ENCODE measurements at places on chromosomes 4 and X.

- no peak for DNase-seq
Measured at GRCh38 chr4:139639654-139640053, 26.0 kb upstream of the MGST2 start.

DNA sequence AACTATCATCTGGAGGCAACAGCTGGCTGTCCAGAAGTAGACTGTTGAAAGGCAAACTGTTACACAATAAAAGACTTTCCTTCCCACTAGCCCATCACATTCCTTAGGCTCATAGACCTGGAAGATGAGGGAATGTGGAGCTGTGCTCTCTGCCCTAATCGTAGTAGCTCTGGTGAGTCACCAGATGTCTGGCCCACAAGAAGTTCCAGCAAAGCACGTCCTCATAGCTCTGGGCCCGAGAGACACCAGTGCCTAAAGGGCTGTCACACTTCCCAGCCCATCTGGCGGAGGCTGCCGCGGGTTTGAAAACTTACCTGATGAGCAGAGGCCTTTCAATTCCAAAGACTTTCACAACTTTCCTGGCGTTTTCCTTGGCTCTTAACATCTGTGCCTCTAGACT lies 81.7 kb upstream of the STOX2 start:
- DNase-seq, result no peak

DNA sequence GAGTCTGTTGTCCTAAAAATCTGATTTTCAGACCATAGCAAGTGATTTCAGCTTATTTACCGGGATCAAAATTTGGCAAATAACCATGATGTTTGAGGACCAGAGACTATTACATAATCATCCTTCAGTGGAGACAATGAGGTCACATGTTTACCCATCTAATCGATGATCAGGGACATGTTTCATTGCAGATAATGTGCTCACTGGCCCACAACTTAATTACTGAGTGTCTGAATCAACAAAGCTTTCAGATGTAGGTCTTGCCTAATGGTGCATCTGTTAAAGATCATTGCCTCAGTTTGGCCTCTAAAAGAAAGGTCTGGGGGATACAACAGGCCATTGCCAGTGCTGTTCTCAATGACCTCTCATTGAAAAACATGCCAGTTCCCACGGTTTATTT lies 42.8 kb upstream of the KLHL34 start:
- DNase-seq, result no peak

DNA sequence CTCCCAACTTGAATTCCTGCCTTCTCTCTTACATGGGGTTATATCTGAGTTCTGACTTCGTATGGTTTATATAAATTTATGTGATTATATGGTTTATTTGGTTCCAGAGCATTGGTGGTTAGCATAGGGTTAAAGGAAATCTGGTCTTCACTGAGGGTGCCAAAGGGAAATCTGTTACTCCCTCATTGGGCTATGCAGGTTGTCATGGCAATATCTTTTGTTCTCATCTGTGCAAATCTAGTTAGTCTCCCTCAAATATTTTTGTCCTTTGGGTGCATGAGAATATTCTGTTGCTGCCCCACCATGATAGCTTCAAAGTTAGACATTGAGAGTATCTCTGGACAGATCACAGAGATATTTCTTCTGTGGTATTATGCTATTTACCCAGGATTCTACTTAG lies 71.8 kb upstream of the OTUD4 start:
- DNase-seq, result no peak

GRCh38 chr4:59553721-59554091 lies 1646.4 kb upstream of the ADGRL3 start:
- no peak for DNase-seq

DNA sequence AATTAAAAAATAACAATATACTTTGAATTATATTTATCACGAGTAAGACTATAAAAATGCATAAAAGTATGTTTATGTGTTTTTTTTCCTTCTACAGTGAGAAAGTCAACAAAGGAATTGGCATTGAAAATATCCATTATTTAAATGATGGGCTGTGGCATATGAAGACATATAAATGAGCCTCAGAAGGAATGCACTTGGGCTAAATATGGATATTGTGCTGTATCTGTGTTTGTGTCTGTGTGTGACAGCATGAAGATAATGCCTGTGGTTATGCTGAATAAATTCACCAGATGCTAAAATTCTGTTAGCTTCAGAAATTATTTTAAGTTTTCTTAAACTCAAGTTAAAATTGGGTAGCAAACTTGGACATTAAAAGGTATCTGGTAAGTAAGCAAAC lies 8.2 kb downstream of the MCTS1 start:
- DNase-seq, result no peak

DNA sequence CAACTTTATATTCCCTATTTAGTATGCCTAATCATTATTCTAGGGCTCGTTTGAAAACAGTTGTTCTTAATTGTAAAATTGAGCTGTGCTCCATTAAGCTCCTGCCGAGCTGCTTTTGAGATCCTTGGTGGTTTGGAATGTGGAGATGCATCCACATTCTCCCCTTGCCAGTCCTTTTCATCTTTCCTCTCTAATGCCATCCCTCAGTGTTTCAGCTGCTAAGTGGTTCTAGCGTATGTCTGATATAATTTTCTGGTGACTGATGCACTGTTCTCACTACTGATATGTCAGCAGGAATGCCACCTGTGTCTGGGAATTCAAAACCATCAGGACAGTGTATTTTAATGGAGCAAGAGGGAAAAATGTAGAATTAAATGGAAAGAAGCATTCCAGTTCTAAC lies 1085.0 kb downstream of the CCSER1 start:
- DNase-seq, result no peak

DNA sequence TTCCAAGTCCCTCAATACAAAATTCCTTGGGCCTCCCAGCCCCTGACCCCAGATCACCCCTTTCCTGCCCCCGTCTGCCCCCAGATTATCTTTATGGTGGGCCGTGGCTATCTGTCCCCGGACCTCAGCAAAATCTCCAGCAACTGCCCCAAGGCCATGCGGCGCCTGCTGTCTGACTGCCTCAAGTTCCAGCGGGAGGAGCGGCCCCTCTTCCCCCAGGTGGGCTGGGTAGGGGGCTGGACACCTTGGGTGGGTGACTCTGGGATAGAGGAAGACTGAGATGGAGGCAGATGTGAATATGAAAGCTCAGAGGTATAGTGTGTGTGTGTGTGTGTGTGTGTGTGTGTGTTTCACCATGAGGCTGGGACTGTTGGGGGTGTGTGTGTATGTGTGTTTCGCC lies 9.8 kb downstream of the ARAF start:
- DNase-seq, result no peak

DNA sequence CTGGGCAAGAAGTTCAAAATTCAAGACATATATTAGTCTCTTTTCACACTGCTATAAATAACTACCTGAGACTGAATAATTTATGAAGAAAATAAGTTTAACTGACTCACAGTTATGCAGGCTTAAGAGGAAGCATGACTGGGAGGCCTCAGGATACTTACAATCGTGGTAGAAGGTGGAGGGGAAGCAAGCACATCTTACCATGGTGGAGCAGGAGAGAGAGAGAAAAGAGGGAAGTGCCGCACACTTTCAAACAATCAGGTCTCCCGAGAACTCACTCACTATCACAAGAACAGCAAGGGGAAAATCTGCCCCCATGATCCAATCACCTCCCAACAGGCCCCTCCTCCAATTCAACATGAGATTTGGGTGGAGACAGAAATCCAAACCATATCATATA lies 273.3 kb upstream of the RASGEF1B start:
- DNase-seq, result no peak

- DNase-seq, result peak; percentile 54
Measured at GRCh38 chr4:147768113-147768512, 36.2 kb downstream of the ARHGAP10 start.

- no peak for DNase-seq
Measured at GRCh38 chr4:47674144-47674543, 163.7 kb downstream of the CORIN start.

- DNase-seq, result no peak
Measured at GRCh38 chr4:141022111-141022695, 111.1 kb downstream of the RNF150 start.

GRCh38 chrX:130560544-130560943 lies 158.8 kb downstream of the RBMX2 start:
- no peak for DNase-seq

DNA sequence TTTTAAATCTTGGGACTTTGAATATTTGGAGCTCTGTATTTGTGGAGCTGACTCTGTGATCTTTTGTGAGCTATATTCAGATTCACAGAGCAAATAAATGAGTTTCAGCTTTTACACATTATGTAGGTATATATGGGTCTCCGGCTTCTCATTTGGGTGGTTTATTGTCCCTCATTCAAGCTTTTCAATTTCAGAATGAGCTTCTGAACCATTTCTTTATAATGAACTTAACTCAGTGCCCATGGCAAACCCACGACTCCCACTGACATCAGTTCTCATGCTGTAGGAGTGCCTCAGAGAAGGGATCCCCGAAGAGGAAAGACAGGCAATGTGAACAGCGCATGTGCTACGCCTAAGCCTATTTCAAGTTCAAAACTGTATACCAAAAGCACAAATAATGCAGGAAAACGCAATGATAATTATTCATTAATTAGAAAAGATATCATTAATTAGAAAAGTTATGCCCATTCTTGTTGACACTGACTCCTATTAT lies 156.6 kb downstream of the DCTD start:
- DNase-seq, result no peak

DNA sequence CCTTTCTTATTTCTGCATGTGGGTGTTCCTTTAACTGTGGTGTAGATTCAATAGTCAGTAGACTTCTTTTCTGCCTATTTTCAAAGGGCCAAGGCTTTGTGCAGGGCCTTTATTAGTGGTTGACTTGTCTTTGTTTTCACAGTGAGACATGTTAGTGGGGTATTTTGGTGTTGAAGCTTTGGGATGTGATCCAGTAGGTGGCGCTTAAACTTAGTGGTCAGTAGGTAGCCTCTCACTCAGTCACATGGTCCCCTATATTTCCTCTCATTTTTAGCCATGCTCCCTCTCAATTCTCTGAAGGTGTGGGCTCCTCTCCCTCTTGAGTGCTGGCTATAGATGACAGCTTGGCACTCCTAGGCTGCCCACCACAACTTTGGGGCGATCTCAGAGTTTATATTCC lies 23.4 kb upstream of the SLC10A7 start:
- DNase-seq, result peak; percentile 27

GRCh38 chr4:137572647-137573046 lies 40.4 kb upstream of the PCDH18 start:
- no peak for DNase-seq

DNA sequence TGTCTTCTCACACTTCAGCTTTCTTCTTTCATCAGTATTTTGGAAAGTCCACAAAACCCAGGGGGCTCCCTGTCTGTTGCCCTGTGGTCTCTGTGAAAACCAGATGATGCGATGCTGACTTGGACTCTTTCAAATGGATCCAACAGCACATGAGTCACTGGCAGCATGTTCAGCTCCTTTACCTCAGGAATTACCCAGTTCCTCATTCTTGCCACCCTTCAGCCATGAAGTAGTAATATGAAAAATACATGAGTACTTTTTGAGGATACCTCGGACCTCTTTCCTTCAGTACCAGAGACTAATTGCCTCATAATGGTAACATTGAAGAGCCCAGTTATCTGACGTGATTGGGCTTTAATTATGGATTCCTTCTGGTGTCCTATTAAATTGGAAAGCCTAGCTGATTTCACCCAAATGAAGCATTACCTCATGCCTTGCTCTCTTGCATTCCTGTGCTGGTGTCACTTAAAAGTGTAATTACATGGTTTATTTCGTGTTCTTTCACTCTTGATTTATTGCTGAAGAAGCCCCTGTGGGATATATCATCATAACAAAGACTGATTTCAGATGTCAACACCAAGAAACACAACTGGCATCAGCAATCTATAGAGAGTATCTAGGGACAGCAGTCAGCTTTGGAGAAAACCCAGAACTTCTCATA lies 63.4 kb downstream of the NFKB1 start:
- DNase-seq, result no peak

DNA sequence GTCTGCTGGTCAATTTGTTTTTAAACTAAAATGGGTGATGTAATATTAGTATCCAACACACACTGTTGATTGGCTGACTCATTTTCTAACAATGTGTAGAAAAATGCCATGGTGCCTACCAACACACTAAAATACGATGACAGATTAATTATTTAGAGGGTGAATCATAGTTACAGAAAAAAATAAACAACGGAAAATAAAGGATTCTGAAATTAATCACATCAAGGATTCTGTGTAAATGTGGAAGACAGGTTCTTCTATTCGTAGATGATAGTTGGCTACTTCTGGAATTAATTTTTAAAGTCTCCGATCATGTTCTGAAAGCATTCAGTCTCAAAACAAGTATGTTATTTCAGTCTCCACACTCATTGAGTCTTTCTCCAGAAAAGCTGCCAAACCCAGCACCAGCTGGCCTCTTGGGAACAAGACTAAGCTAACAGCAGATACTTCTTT lies 8.2 kb upstream of the IQCM start:
- no peak for DNase-seq

DNA sequence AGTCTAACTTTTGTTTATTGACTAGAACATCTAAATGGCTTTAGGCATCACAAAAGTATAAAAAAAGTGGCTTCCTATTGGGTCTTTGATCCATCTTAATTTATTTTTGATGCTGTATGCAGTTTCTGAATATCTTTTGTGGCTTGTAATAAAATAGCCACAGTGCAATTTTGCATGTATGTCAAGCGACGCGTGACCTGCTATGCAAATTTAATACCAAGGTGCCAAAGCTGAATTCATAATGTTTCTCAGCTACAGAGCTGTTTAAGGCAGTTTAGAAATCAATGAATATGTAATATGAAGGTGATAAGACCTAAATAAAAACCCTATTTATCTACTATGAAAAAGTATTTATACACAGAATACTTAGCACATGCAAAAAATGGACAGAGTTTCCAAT lies 197.8 kb downstream of the AFF2 start:
- no peak for DNase-seq

GRCh38 chr4:27638163-27638915 lies 777.7 kb downstream of the STIM2 start:
- no peak for DNase-seq

- no peak for DNase-seq
Measured at GRCh38 chr4:22780317-22780716, 87.6 kb downstream of the GBA3 start.

DNA sequence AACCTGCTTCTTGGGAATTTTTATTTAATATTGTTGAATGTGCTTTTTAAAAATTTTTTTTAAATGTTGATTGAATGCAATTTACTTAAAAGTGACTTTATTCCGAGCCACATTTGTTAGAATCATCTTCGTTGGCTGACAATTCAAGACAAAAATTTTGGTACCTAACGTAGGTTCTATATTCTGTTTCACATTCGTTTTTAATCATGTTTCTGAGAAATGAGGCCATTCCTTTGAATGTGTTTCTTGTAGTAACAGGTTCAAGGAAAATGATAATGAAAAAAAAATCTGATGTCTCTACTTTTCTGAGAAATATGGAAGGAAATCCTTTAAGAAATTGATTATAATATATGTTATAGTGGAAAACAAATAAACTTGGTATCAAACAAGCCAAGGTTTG lies 92.3 kb upstream of the DCLK2 start:
- DNase-seq, result no peak
